ENCODE measurements at places on chromosomes 3 and 15.

GRCh38 chr15:78205337-78205736, 29.0 kb downstream of the ACSBG1 start:
- DNase-seq = no peak

- no peak for DNase-seq
Measured at GRCh38 chr3:155604126-155604525, 140.7 kb downstream of the PLCH1 start.

GRCh38 chr15:50880651-50881114, 27.8 kb upstream of the AP4E1 start:
- no peak for DNase-seq

DNA sequence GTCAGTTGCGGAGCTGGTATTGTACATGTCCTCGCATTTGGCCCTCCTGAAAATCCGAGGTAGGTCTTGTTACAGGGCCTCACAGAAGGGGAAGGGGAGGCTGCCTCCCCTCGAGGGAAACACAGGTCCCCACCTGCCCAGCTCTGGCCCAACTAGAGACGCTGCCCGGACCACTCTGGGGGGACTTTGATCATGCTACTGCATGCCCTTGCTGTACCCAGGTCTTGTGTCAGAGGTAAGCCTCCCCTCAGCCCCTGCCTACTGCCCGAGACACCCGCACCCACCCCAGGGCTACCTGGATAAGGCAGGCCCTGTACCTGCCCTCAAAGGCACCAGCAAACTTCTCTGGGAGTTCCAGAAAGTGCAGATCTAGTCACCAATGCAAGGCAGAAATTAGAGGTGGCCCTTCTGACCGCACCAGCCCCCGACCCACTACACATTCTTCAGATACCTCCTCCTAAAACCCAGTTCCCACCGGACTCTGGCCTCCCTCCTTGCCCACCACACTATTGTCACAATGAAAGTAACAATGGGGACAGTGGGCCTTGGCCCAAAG, 981 bp upstream of the SCAP start:
- DNase-seq = no peak

- no peak for DNase-seq
Measured at GRCh38 chr3:116671151-116671550, 38.4 kb upstream of the TUSC7 start.

DNA sequence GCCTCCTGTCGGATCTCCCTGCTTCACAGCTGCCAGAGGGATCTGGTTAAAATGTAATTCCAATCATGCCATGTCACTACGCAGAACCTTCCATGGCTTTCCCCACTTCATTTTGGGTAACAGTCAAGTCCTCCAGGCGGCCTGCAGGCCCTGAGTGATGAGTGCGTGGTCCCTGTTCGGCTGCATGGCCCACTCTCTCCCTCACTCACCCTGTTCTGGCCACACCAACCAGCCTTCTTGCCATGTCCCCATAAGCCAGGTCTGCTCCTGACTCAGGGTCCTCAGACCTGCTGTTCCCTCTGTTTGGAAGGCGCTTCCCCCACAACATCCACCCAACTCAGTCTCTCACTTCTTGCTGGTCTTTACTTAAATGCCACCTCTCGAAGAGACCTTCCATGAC, 41.6 kb upstream of the LINGO1 start:
- no peak for DNase-seq

DNA sequence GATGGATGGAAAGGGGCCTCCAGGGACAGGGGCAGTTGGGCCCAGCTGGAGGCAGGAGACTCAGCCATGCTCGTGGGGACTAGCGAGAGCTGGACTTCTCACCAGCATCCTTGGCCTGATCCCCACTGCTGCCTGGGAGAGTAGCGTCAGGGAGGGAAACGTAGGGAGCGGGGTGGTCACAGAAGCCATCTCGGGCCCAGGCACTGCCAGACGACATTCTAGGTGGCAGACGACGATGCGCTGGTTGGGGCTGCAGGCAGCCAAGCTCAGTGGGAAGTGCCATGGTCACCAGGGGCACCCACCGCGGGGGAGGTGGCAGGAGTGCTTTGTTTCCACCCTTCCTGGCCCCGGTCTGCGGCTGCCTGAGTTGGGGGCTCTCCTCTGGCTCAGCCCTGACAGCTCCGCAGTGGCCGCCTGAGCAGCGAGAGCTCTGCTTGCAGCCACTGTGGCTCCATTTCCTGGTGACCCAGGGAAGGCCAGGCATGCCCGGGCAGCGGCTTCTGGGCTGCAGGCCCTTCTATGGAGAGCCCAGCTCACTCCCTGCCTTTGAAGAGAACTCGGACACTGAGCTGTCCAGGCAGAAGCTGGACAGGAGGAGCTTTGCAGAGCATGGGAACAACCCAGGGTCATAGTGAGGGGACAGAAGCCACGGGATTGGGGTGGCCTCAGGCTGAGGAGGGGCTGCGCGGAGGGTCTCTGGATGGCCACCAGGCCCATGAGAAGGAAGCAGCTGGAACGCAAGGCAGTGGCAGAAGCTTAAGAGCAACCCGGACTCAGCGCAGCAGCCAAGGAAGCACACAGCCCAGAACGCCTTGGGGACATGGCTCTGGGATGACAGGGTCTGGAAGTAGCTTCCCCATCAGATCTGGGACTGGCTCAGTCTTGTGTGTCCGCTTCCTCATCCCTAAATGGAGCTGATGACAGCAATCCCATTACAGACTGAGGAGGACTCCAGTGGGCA, 30.8 kb downstream of the KLHL25 start:
- DNase-seq = no peak

- no peak for DNase-seq
Measured at GRCh38 chr3:153567556-153567955, 405.5 kb downstream of the RAP2B start.

DNA sequence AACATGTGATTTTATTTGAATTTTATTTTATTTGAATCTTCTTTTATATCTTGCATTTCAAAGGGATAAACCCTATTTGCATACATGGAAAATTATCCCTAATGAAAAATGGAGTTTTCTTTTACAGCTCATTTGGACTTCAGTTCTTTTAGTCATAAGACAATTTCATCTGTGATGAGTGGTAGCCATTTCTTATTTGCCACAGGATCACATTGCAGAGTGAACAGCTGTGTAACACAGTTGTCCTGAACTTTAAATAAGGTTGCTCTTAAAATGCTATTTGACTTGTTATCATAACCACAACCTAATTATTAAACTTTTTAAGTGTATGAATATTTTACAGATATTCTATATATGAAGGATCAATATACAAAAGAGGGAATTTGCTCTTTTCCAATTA, 221.7 kb upstream of the ROPN1 start:
- no peak for DNase-seq

- no peak for DNase-seq
Measured at GRCh38 chr3:16253601-16254000, 11.1 kb downstream of the DPH3 start.

- DNase-seq = no peak
Measured at GRCh38 chr3:49316696-49317457, 23.0 kb downstream of the USP4 start.

GRCh38 chr3:51622413-51622812, 48.6 kb upstream of the TEX264 start:
- DNase-seq = no peak

DNA sequence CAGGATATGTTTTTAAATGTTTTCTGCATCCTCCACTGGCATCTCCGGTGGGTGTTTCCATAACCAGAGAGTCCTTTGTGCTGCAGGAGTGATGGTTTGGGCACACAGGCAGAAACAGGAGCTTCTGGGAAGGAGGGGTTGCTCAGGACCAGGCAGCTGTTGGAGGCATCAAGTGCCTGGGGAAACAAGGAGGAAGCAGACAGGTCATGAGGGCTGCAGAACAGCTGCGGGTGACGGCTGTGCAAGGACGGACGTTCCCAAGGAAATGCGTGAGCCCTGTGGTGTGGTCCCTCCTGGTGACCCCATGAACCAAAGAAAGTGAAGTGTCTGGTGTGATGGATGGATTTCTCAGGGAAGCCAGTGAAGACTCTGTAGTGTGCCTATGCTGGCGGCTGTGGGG, 61.2 kb upstream of the TNFAIP8L3 start:
- no peak for DNase-seq

DNA sequence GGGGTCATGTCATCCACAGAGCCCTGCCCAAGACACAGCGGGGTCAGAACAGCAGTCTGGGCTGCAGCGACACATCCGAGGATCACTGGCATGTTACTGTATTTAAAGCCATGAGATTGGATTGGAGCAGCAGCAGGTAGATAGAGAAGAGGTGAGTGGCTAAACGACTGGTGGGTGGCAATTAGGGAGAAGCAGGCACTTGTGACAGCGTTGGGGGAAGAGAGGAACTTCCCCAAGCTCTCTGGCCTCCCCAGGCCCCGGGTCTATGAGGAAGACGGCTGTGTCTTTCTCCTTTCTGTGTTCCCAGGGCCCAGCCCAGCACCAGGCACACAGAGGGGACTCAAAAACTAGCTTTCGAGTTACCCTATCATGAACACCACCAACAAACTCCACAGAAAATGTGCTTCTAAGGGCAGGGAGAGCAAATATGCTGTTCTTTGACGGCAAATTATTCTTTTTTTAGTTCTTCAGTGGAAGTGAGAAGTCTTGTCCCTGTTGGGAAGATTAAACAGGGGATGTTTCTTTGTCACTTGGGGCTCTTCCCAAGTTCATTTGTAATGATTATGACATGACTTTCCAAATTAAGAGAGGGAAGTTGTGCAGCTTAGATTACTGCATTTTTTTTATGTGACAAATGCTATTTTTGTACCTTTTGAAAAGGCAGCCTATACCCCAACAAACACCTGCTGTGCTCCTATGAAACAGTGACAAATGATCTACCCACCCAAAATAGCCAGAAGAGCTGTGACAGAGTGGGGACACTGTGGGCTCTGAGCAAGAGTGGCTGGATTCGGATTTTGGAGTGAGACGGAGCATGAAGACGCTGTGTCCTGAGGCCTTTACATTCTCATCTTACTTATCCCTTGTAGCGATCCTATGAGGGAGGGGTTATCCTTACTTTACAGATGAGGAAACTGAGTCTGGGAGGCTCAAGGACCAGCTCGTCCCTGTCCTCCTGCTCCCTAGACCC, 7.2 kb upstream of the SYNM start:
- DNase-seq = no peak

GRCh38 chr15:88982304-88982945, 69.2 kb upstream of the MFGE8 start:
- DNase-seq = no peak

GRCh38 chr3:100274361-100274760, 13.6 kb downstream of the TBC1D23 start:
- DNase-seq = no peak

GRCh38 chr3:149954812-149955211, 15.9 kb downstream of the PFN2 start:
- DNase-seq = no peak

DNA sequence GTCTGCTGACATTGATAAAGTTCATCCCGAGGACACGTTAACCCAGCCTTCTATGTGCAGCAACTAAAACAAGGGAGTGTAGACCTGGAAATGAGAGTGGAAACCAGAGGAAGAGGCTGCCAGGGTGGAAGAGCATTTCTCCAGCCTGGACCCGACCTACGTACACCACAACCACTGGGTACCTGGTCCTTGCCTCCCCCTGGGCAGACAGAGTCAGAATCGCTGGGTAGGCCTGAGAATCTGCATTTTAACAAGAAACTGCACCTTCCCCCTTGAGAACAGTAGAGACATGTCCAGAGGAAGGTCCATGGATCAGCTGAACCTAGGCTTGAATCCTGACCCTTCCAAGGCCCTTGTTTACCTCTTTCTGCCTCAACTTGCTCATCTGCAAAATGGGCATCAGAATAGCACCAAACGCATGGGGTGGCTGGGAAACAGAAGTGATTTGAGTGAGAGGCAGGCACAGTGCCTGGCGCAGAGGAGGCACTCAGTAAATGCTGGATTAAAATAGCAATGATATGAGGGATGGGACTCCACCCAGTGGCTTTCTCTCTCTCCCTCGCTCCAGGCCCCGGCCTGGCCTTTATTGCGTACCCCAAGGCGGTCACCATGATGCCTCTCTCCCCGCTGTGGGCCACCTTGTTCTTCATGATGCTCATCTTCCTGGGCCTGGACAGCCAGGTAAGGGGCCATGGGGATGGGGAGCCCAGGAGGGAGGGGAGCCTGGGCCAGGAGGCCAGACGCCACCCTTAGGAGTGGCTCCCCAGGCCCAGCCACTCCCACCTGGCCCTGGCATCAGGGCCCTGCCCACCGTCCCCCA, 66.9 kb upstream of the SLC6A1 start:
- DNase-seq = no peak

DNA sequence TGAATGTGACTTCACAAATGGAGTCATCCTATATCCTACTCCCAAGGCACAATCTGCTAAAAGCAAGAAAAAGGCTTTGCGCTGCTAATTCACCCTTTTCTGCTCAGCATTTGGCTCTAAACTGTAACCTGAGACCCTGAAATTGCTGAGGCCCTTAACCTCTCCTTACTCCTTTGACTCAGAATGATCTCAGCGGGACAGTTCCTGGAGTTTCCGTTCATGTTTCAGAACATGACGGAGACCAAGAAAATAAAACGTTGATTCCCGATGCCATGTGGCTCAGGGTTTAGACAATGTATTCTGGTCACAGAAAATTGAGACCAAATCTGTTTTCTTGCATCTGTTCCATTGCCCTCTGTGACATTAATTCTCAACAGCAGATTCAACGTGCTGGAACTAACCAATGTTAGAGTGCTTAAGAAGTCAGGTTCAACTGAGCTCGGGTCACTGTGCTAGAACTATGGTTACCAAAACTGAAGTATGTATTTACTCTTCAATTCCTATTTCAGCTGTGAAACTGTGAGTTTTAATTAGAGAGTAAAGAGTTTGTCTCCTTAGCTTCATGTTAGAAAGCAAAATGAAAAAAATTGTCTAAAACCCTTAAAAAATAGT, 45.4 kb upstream of the TMC3 start:
- DNase-seq = no peak

- no peak for DNase-seq
Measured at GRCh38 chr15:48250640-48251076, 44.6 kb downstream of the SLC12A1 start.

GRCh38 chr3:81500039-81500438, 261.4 kb downstream of the GBE1 start:
- no peak for DNase-seq

DNA sequence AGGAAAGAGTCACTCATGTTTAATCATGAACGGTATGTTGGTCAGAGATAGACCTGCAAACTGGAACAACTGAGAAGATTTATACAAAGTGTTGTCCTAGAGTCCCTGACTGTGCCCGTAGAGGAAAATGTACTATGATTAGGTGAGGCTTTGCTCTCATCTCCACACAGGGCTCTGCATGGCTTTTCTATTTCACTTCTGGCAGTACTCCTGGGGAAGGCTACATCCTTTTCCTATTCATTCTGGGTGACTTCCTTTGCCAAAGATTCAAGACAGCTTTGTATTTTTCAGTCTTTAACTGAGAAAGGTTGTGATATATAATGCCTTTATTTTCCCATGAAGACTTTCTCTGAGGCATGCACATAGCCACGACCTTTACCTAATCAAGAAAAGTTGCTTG, 414.7 kb downstream of the ZBTB20 start:
- no peak for DNase-seq

DNA sequence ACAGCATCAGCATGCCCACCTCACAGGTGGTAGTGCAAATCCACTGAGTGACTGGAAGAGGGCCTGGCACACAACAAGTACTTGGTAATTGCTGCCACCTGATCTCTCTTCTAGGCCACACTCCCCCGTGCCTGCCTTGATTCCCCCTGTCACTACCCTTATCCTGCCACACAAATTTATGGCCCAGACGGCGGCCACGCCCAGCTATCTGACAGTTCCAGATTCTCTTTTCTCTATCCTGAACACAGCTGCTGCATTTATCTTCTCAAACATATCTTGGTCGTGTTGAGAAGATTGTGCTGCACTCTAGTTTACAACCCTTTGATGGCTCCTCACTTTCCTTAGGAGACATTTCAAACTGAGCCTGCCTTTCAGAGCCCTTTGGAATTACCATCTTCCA, 585.2 kb downstream of the NTRK3 start:
- DNase-seq = no peak
